ENCODE measurements at places on chromosomes 5 and 9.

- DNase-seq = no peak
Measured at GRCh38 chr5:126385524-126386502, 37.4 kb upstream of the GRAMD2B start.

DNA sequence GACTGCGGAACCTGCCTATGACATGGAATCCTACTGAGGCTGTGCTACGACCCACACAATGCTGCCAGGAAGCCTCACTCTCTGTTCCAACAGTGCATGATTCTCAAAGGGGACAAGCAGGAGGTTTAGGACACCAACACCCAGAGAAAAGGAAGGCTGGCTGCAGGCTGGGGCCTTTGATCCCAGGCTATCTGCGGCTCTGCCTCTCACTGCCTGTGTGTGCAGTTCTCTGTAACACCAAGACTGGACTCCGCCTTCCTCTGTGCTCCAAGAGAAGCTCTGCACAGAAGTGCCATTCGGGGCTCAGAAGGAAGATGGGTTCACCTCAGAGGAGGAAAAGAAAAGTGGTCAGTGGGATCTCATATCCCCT is 20.5 kb downstream of the ANKH start:
- DNase-seq = no peak

- DNase-seq = peak; percentile 55
Measured at GRCh38 chr9:27349698-27350080, 52.7 kb upstream of the EQTN start.

DNA sequence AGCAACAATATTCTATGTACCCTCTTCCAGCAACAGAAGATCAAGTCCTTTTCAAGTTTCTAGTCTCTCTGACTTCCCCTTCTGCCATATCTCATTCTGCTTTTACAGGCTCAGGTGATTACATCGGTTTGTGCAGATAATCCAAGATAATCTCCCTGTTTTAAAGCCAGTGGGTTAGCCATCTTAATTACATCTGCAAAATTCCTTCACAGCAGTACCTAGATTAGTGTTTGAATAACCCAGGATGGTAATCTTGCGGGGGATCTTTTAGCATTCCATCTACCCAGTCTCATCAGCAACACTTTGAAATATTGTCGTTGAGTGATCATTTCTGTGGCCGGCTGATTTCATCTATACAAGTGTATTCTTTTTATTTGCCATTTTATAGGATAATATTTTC is 130.2 kb downstream of the GHR start:
- DNase-seq = no peak
